ENCODE measurements at places on chromosomes 12 and 14.

GRCh38 chr12:121925358-121925695, 6.9 kb downstream of the CFAP251 start:
- no peak for DNase-seq

- DNase-seq: no peak
These were observed 70.7 kb downstream of the BBS10 start for GRCh38 chr12:76277480-76277879.

- DNase-seq: no peak
These were observed 54.4 kb upstream of the C12orf50 start for GRCh38 chr12:88083634-88084033.

GRCh38 chr12:54172168-54172567, 16.6 kb downstream of the SMUG1 start:
- no peak for DNase-seq

Measured in neural progenitor cell (in vitro differentiated cells).